ENCODE measurements at places on chromosomes 7 and 10.
A peak's percentile ranks its signal among the peaks of the same experiment; 100 is the strongest.

DNA sequence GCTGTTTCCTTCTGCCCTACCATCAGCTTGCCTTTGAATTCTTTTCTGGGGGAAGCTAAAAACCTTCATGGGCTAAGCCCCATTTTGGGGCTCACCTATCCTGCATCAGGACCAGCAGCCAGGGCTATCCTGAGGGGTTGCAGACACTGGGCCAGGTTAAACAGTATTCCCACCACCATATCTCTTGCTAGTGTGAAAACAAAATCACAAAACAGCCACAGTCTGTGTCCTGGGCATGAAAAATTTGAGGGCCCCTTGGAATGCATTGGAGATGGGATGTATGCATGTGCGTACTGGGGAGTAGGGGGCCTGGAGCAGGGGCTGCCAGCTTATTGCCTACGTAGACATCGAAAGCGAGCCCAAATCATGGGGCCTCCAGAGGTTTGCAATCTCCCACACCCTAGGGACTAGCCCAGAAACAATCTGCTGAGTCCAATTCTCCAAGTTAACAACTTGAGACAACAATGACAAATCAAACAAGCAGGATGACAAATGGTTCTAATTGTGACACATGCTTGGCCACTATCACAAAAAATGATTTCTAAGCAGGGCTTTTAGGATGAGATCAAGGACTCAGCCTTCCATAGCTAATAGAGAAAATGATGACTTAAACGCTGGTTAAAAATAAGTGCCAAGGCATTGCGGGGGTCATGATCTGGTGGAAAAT is 557.1 kb downstream of the KCNMA1 start:
- no peak for DNase-seq

GRCh38 chr10:113603057-113603777 is 50.4 kb downstream of the HABP2 start:
- no peak for DNase-seq

DNA sequence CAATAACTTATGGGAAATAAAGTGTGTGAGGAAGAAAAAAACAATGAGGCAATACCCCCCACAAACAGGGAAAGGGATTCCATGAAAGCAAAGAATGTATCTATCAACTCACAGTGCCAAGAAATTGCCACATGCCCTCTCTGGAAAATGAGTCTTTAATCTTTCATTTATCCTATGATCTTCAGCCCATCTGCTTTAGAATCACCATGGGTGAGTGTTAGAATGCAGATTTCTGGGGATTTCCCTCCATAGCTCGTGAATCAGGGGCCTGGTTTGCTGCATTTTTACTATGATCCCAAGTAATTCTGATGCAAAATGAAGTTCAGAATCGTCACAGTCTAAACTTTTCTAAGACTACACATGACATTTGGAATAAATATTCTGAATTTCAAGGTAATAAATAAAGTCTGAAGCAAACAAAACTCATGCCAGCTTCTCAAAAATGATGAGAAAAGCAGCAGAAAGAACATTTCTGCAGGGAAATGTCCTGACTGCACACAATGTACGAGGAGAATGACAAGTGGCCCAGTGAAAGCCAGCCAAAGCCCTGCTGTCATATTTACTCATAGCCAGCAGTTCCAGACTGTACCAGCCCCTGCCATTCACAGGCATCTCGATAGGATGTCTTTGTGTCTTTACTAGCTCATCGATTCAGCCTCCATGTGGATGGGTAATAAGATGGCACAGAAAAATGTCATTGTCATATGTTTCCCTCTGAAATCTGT is 167.1 kb downstream of the ELMO1 start:
- no peak for DNase-seq

DNA sequence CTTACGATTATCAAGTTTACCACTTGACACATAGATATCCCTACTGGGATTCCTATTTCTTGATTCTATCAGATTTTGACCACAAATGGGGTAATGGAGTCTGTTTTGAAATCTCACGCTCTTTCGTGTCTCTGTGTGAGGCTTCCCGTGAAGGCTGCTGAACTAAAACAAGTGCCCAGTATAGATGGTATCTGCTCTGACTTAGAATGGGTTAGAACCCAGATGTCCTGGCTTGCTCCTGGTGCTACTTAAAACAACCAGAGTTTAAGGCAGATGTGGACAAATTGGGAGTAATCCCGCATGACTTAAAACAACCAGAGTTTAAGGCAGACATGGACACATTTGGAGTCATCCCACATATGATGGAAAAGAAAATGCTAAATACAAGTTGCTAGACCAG is 85.9 kb downstream of the FAM204A start:
- DNase-seq, result no peak

- no peak for DNase-seq
Observed at GRCh38 chr10:118735294-118735693, 19.5 kb downstream of the CACUL1 start.

DNA sequence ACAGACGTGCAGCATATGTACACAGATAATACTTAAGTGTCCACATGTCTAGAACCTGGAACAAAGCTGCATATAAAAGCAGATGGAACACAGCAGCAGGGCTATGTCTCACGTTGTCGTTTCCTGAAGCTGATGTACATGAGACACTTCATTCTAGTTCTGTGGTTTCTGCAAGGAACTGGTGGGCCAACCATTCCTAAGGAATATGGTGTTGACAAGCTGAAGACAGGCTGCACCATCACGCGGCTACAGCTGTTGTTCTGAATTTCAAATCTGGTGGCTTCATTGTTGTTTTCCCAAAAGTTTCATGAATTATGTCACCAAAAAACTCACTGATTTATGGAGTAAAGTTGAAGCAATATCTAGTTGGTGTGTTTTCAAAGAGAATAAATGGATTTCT is 33.7 kb downstream of the PRKAG2 start:
- DNase-seq, result no peak

DNA sequence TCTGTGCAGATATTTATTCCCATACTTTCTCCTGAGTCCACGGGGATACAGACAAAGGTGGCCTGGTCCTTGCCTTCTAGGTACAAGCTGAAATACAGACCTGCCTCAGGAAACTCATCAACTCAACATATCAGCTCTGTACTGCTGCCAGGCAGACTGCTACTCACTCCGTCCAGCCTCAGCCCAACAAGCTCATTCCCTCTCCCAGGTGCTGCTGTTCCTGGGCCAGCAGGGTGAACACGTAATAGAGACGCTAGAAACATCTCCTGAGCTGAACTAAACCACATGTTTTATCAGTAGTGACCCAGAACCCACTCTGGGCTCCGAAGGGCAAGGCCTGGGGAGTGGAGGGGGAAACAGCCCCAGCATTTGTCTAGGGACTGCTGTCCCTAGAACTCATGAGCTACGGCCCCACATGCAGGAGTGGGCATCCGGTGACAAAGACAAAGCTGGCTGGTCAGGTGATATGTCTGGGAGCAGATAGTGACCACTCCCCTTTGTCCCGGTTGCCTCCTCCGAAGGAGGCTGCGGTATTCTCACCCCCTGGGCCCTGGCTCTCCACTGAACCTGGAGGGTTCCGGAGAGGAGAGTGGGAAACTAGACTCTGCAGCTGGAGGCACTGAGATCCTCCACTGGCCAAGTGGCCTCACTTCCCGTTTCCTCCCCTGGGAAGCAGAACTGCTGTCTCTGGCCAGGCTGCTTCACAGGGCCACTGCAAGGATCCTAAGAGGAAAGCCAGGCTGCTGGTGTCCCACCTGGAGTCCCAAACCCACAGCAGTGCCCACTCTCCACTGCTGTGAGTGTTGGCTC is 116.1 kb downstream of the FAM53B start:
- DNase-seq, result no peak

GRCh38 chr7:16061630-16062029 is 359.7 kb downstream of the CRPPA start:
- DNase-seq, result no peak

- no peak for DNase-seq
Observed at GRCh38 chr10:128675405-128675804, 549.2 kb upstream of the MKI67 start.

DNA sequence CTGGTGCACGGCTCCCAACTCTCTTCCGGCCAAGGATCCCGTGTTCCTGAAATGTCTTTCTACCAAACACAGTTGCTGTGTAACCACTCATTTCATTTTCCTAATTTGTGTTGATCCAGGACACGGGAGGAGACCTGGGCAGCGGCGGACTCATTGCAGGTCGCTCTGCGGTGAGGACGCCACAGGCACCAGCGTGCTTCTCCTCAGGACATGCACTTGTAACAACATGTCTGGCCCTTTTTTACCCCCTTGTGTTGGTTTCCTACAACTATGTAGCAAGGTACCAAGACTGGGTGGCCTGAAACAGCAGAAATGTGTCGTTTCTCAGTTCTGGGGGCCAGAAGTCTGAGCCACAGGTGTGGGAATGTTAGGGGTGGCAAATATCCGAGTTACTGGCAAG is 18.2 kb downstream of the CALML5 start:
- DNase-seq, result no peak

- DNase-seq, result no peak
Observed at GRCh38 chr10:43424416-43424815, 12.5 kb upstream of the ZNF487 start.

DNA sequence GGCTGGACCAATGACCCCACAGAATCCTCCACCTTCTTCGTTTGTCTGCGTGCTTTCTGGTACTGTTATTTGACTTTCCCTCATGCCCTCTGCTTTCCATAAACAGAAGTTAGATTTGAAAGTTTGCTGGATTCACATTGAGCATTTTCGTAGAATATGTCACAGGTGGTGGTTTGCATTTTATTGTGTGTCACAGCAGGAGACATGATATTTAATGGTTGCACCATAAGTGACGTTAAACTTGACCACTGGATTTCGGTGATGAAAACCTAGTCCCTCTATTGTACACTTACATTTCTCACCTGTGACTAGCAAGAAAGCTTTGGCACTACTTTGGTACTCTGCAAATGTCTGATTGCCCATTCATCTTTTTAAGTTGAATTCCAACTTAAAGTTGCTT is 15.2 kb upstream of the MKX start:
- no peak for DNase-seq

GRCh38 chr7:133789974-133790373 is 337.2 kb upstream of the LRGUK start:
- no peak for DNase-seq

DNA sequence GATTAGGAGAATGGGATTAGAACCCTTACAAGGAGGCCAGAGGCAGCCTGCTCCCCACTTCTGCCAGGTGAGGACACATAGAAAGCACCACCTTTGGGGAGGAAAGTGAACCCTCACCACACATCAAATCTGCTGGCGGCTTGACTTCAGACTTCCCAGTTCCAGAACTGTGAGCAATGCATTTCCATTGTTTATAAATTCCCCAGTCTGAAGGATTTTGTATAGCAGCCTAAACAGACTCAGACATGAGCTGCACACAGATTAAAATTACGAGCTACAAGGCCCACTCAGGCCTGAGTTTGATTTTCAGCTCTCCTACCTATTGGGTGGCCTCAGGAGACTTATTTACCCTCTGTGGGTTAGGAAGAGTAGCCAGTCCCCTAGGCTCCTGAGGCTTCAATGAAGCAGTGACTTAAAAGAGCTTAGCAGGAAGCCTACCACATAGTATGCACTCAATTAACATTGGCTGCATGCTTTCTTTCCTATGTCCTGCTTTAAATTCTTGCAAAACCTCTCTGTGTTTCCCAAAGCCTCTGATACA is 350.7 kb upstream of the ZMIZ1 start:
- no peak for DNase-seq

DNA sequence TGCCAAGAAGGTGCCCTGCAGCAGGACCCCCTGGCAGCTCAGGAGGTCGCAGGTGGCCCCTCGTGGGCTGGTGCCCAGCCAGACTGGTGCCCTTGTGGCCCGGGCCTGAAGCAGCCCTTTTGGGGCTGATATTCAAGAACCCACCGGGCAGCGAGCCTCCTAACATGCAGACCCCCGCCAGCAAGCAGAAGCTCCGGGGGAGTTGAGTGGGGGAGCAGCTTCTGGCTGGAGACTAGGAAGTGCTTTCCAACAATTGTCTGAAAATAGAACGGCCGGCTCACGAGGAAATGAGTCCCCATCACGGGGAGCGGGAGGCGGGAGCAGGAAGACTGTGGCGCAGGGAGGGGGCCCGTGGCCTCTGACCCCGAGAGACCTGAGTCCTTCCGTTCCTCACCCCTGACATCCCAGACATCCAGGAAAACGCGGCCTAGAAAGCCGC is 9.5 kb upstream of the INTS1 start:
- DNase-seq, result no peak

DNA sequence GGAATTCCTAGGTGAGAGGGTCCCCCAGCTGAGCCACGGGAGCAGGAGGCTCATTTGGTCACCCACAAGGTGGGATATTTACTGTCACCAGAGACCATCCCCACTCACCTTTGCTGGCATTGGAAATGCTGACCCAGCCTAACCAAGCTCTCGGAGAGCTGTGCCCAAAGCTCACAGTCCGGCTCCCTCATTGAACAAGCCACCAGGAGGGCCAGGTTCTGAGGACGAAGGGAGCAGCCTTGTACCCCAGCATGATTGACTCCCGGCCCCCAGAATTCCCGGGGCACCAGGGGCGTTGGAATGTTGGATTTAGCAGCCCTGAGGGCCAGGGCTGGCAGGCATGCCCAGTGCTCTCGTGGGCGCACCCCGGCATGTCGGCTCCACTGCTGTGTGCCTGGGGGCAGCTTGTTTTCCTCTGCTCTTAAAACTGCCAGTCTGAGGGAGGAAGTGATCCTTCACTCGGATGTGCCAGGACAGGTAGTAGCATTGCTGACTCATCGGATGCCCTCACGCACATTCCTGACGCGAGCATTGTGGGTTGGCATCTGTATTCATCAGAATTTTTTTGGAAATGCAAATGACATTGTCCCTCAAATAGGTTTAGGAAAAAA is 23.3 kb downstream of the CLIP2 start:
- DNase-seq, result no peak

GRCh38 chr7:5083311-5083711 is 37.7 kb downstream of the RBAK start:
- no peak for DNase-seq

GRCh38 chr7:118041251-118041878 is 142.6 kb upstream of the LSM8 start:
- peak; percentile 29 for DNase-seq

- DNase-seq, result no peak
Observed at GRCh38 chr7:138943061-138943460, 38.1 kb downstream of the KIAA1549 start.

GRCh38 chr7:95766657-95767056 is 5.7 kb upstream of the DYNC1I1 start:
- no peak for DNase-seq

DNA sequence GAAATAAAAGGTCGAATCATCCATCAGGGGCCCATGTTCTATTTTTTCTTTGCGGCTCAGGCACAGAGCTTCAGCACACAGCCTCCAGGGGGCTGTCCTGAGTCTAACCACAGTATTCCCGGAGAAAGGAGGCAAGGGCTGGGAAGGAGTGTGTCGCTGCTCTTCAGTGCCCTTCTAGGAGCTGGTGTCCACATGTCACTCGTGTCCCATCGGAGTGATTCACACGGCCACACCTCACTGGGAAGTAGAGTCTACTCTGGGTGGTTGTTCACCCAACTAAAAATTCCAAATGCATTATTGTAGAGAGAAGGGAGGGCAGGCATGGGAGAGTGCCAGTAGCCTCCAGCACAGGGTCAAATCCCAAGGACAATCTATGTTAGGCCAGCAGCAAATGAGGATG is 114.8 kb upstream of the LANCL2 start:
- DNase-seq, result peak; percentile 5

- no peak for DNase-seq
Observed at GRCh38 chr10:60353519-60354258, 36.0 kb downstream of the ANK3 start.
